ENCODE measurements at places on chromosomes 1 and 21.
A peak's percentile ranks its signal among the peaks of the same experiment; 100 is the strongest.

DNA sequence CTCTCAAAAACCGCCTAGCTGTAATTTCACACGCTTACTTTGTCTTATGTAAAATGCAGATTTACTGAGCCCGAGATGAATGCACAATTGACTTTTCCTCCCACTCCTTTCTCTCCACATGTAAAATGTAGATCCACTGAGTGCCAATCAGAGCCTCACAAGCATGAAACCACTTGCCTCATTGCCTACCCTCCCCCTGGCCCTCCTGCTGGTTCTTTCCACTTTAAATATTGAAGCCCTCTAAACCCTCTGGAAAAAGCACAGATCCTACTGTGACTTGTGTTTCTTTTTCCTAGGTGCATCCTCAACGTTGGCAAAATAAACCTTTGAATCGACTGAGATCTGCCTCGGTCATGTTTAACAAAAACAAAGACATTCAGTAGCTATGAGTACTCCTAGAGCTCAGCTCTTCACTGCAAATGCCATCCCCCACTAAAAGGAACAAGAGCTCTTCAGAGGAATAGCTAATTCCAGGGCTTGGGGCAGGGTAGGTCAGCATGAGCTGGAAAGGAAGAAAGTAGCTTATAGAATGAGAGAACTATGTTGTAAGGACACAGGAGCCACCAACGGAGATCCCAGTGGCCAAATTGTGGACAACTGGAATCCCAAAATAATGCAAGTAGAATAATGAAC is 365.5 kb upstream of the RUNX1 start:
- no peak for DNase-seq

DNA sequence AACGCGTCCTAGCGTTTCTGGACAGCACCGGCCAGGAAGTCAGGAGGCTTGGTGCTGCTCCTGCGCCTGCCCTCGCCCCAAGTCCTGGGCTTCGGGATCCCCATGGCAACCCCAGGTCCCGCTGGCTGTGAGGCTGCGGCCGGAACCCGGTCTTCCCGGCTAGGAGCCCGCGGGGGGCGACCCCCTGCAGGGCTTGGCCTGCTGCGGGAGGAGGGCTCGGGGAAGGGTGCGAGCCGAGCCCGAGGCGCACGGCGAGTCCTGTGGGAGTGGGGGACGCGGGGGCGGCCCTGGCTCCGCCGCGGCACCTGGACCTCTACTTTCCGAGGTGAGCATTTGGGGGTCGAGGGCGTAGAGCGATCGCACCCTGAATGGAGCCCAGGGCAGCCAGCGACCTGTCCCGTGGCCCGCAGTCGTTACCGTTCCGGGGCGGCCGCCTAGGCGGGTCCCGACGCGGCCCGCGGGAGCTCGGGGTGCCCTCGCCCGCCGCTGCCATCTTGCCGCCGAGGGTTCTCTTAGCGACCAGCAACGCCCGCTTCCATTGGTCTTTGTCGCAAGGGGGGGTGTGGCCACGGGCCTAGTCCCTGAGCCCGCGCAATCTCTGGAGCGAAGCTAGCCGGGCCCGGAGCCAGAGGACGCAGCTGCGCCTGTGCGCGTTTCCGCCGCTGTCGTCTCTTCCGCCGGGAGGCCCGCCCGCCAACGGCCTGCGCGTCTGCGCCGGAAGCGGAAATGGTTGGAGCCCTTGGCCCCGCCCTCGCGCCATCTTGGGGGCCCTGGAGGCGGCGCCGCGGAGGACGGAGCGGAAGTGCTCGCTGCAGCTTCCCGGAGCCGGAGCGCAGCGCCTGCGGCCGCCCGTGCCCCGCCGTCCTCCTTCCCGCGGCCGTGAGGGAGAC is at the start of the genes MORN1 and RER1:
Gene MORN1, minus strand, starts transcription at position 514 of the 890 bp plus-strand sequence. Its CDS starts 21 bp downstream, at position 493.
Gene RER1, plus strand, starts transcription at position 801 of the 890 bp plus-strand sequence. CDS start 3,950 bp downstream, outside the sequence.
- peak; percentile 99 for DNase-seq

DNA sequence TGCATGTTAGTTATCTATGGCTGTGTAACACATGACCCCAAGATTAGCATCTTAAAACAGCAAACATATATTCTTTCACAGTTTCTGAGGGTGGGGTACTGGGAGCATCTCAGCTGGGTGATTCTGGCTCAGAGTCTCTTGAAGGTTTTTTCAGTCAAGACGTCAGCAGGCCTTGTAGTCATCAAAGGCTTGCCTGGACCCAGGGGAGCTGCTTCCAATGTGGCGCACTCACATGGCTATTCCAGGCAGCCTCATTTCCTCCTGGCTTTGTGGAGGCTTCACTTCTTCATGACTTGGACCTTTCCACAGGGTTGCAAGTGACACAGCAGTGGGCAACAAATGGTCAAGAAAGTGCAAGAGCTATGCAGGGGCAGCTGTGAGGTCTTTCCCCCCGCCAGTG is 114.7 kb downstream of the ACTL8 start:
- DNase-seq: no peak

DNA sequence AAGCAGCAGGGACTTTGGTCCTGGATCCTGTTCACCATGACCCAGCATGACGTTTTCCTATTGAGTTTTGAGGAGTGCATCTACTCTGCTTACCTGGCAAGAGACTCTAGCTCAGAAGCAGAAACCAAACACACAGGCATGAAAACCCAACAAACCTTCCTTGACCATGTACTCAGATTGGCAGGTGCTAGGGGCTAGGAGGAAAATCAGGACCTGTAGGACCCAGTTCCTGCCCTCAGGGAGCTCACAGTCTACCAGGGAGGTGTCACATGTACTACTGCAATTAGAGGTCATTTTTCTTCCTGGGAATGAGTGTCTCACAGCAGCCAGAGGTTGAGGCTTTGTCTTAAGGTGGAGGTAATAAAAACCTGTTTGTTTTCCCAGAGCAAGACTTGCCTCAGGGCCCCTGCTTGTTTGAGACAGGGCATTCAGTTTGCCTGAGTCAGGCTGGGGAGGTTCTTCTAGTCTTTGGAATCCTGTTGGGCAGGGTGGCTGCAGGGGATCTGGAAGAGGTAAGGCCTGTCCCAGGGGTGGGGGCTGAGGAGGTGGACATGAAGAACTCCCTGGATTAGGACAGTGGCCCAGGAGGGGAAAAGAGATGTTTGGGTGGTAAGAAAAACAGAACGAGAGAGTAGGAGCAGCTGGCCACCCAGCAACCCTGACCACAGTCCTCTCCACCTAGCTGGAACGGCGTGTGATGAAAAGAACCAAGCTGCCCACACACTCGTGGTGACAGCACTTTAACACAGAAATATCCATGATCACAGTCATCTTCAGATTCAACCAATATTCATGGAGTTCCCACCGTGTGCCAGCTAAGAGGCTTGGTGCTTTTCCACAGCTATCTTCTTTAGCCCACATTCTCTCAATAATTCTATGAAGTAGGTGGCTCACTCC is 30.8 kb downstream of the IER5 start:
- no peak for DNase-seq

- no peak for DNase-seq
Observed at GRCh38 chr1:12196641-12197482, 30.1 kb downstream of the TNFRSF1B start.

- no peak for DNase-seq
Observed at GRCh38 chr21:33395891-33396331, 7.3 kb upstream of the IFNGR2 start.

DNA sequence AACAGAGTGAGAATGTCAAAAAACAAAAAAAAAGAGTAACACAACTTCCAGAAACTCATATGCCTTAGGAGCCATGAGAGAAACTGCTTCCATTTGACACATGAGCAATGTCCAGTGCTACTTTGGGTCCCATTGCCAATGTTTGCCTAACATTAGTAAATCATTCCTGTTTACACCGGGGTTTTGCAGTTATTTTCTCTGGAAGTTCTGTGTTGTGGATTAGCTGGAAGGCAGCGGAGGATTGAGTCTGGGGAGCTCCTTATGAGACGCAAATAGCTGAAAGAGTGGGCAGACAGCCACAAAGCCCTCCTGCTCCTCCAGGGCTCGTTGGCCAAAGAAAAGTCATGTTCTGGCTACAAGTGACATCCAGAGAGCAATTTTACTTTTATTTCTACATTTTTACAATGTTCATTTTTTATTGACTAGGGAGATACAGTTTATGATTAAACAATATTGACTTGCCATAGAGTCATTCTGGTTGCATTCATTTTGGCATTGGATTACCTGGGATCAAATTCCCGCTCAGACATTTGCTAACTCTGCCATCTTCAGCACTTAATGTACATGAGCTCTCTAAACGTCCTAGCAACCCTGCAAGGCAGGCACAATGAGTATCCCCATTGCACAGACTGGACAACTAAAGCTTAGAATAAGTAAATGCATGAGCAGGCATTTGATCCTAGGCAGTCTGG is 66.4 kb upstream of the GALNT2 start:
- no peak for DNase-seq

DNA sequence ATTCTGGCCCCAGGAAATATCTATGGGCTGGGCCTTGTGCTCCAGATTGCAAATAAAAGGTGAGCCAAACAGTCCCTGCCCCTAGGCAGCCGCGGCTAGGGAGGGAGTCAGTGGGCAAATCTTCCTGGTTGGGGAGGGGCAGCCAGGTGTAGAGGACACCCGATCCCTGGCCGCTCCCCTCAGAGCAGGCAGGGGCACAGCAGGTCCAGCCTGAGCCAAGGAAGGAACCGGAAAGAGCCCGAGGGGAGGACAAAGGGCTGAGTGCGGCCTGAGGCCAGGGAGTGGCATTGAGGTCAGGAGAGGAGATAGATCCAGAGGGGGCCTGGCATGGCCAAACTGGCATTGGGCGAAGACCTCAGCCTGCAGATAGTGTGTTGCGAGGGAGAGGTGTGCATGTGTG is 36.6 kb upstream of the ARF1 start:
- DNase-seq: no peak

DNA sequence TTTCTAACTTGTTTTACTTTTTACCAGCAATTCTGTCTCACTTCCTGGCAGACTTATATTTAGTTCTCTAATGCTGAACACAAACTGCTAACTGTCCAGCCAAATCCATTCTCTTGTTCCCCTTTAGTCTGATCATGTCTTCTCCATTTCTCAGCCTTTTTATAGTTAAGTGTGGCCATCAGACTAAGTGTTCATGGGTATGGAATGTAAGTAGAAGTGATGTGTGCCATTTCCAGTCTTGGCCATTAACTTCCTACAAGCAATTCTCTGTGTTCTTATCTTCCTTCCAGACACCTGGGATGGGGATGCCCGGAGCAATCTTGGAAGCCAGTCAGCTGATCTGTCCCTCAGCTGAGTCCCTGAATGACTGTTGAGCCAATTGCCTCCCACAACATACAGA is 165.8 kb downstream of the ST6GALNAC3 start:
- no peak for DNase-seq

DNA sequence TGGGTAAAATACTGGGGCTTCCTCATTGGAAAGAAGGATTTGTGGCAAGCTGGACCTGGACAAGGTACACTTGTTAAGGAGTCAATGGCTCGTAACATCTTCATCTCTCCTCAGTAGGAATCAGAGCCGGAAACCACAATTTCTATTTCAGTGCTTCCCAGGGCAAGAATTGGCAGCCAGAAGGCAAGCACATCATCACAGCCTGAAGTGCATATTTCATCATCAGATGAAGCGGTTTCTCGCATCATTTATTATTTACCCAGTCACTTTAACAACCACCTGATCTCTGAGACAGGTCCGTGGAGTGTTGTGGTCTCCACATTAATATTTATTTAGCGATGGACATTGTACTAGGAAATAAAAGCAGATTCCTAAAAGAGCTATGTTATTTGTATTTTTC is 55.0 kb downstream of the KCNJ15 start:
- DNase-seq: peak; percentile 72

DNA sequence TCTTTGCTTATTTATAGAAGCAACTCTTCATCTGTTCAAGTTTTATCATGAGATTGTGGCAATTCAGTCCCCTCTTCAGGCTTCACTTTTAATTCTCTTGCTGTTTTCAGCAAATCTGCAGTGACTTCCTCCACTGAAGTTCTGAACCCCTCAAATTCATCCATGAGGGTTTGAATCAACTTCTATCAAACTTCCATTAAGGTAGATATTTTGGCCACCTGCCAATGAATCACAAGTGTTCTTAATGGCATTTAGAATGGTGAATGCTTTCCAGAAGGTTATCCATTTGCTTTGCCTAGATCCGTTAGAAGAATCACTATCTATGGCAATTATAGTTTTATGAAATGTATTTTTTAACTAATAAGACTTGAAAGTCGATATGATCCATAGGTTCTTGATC is 946.7 kb upstream of the B3GALT2 start:
- DNase-seq: no peak

GRCh38 chr1:48940354-48940753 is 163.7 kb upstream of the BEND5 start:
- DNase-seq: no peak

DNA sequence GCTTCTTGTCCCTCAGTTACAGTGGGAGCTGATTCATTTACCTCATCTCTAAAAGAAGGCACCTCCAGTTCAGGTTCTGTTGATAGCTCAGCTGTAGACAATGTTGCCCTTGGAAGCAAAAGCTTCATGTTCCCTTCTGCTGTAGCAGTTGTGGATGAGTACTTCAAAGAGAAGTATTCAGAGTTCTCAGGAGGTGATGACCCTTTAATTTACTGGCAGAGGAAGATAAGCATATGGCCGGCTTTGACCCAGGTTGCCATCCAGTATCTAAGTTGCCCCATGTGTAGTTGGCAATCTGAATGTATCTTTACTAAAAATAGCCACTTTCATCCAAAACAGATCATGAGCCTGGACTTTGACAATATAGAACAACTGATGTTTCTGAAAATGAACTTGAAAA is 4.5 kb downstream of the ZBED6 start:
- DNase-seq: no peak

GRCh38 chr1:2642560-2643413 is 10.0 kb upstream of the MMEL1 start:
- DNase-seq: peak; percentile 94

DNA sequence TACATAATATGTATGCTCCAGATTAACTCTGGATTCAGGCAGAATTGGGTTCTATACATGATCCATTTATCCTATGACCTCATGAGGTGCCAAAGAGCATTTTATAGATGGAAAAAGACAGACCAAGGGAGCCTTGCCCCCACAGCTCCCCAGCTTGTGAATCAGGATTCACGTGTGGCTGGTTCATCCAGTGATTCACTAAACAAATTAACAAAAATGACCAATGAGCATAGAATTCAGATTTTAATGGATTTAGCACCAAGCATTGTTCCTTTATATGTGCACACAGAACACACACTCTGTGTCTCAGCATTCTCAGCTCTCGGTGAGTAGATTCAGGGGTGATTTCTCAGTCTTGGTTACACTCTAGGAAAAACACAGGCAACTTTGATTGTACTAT is 51.7 kb upstream of the BARHL2 start:
- no peak for DNase-seq

DNA sequence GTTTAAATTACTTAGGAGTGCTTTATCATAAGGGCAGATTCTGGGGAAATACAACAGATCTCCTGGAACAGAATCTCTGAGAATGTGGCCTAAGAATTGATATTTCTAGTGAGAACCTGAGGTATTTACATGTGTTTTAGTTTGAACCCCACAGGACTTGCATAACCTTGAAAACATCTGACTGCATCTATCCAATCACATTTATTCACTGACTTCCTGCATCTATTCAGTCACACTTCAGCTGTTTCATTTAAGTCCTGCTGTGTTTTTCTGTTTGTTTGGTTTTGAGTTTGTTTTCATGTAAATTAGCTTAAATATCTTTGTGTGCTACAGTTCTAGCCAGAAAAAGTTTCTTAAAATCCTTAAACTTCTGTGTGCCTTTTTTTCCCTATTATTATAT is 1260.7 kb downstream of the PLA2G4A start:
- DNase-seq: no peak

All from thyroid gland (tissue), 4 donors.